HL-60 (cell line): ENCODE measurements at places on chromosomes 1 and 21.

GRCh38 chr1:222286011-222286410 is 261.9 kb downstream of the HHIPL2 start:
- no peak for DNase-seq

DNA sequence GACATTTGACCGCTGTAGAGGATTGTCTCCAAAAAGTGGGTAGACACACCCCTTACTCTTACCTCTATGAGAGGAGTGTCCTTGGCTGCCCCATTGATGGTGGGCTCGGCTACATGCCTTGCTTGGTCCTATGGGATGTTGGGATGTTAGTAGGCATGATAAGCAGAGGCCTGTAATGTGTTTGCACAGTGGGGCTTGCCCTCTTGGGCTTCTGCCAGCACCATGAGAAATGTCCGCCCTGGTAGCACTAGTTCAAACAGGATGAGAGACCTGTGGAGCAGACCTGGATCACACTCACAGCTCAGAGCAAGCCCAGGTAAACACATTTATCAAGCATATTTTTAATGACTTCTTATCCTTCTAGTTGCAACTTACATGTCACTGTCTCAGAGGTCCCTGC is 54.2 kb downstream of the SH3GLB1 start:
- DNase-seq, result no peak

DNA sequence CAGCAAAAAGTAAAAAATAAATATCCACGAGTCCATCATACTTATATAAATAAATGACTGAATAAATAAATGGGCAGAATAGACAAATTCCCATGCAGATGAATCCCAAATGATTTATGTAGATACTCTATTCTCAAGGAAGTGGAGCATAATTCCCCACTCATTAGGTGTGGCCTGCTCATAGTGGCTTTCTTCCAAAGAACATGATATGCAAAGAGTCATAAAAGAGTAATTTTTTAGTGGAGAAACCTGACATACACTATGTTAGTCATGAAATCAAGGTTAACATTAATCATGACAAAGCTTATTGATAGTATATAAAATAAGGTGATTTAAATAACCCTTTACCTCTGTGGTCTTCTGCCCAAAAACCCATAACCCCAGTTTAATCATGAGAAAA is 298.9 kb downstream of the DPYD start:
- DNase-seq, result no peak

DNA sequence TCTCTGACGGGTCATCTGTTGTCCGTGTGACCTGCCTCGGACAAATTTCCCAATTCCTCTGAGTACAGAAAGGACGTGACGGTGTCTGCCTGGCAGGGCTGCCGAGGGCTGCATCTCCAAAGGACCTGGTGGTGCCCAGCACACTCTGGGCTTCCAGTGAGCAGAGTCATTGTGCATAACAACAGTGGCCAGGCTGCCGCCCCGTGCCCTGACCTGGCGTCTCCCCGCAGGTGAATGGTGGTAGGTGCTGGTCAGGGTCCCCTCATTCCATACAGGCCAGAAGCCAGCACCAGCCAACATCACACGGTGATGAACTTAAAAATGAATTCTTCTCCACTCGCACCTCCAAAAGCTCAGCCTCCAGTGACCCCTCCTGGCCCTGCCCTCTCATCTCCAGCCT is 28.2 kb downstream of the PRDM16 start:
- DNase-seq, result no peak

DNA sequence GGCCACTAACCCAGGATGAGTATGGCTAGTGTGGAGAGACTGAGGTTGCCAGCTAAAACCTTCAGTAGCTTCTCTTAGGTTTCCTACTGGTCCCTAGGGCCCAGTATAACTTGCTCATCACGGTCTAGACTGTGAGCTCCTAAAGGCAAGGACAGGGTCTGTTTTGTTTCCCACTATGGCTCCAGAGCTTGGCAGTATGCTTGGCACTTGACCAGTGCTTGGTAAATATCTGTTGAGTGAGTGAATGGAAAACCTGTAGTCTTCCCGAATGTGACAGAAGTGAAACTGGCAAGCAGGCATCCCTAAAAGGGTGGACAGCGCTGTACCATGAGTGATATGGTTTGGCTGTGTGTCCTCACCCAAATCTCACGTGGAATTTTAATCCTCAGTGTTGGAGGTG is 13.1 kb upstream of the PARS2 start:
- DNase-seq, result no peak

- no peak for DNase-seq
Measured at GRCh38 chr1:234111458-234112142, 207.1 kb downstream of the SLC35F3 start.

DNA sequence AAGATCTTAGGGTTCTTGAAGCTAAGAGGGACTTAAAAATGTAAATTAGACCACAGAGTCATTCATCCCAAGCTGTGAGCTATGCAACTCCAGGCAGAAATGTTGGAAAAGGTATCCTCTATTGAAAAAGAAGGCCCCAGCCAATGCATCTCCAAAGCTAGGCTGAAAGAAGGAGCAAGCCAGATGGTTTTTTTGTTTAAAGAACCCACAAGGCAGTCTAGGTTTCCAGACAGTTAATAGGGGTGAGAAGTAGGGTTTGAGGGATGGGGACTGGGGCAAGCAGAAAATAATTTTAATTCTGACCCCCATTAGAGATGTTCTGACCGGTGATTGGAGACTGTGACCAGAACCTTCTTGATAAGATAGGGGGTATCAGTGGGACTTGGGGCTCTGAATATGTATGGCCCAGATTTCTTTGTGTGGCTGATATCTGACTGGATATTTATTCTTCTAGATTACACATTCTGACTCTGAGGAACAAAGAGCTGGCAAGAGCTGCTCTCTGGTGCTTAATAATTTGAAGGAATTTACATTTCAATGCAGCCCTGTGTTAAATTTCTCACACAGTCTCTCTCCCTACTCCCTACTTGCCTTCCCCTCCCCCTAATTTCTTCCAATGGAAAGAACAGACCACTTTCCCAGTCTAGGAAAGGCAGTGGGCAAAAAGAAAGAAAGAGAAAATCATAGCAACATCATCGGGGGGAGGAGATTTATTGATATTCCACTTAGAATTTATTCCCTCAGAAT is 104.9 kb downstream of the NUF2 start:
- DNase-seq, result no peak

DNA sequence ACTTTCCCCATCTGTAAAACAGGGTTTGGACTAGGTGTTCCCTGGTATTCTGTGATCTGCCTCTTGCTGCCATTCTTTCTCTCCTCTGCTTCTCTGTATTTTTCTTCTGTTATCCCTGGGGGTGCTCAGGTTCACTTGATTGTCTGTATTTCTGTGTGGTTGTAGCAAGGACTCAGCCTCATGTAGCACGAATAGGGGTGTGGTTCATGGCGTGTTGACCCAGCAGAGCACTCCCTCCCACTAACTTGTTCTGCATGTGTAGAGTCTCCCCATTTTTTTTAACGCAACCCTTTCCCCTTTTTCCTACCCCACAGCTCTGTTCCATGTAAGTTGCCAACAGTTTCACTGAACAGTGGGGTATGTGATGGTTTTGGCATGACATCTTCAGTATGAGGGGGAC is 1.2 kb upstream of the BNIPL start:
- DNase-seq, result no peak

- DNase-seq, result no peak
Measured at GRCh38 chr1:166875302-166875733, 746 bp downstream of the TADA1 start.
